ENCODE measurements at places on chromosomes 3 and 15.

DNA sequence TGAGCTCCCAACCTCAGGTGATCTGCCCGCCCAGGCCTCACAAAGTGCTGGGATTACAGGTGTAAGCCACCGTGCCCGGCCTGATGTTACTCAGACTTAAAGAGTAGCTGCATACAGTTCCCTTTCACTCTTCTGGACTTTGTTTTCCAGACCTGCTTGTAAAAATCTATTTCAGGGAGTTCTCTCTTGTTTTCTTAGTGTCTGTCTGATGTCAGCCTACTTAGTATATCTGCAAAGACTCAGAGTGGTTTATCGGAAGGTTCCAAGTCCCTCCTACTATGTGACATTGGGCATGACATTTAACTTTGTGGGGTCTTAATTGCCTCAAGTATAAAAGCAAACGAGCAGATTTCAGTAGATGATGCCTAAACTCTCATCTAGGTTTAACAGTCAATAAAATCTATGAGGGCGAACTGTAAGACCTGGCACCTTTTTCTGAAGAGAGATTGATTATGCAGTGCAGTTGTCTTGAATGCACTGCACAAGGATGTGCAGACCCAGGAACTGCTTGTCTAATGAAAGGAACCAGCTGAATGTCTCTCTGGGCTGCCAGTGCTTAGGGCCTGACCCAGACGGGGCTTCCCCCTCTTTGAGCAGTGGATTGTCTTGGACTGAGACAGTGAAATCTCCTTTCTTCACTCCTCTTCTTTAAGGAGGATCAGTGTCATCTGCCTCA is 301.4 kb downstream of the PTPRG start:
- DNase-seq = no peak

- DNase-seq = no peak
These were observed 33.5 kb upstream of the TRAK1 start for GRCh38 chr3:42057561-42058211.

DNA sequence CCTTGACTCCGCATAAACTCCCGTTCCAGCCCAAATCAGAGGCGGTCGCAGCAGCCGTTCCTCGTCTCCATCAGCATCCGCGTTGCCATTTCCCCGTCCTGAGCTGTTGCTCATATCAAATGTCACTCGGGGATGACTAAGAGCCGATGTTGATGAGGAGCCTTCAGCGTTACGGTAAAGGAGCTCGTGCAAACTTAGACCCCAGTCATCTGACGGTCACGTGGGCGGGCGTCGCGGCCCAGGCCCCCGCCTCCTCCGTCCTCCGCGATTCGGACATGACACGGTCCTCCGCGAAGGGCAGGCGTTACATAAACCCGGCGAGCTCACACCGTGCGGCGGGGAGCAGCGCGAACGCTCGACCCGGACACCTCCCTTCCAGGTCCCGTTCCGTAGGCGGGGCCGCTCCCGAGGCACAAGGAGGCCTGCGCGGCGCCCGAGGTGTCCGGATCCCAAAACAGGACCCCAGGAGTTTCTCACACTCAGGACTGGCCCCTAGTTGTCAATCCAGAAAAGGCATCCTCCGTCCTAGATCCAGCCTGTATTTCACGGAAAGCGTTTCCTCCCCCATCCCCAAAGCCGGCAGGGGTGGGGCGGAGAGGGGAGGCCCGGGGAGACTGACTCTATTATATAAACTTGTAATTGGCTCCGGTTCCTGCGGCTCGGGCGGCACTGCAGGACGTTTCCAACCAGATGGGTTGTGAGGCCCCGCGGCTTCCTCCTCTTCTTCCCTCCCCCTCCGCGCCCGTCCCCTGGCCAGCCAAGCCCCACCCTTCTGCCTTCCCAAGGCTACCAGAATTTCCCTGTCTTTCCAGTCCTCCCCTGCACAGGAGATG is 100.0 kb upstream of the IGF1R start:
- DNase-seq = no peak

GRCh38 chr3:29922992-29923746 is 642.3 kb downstream of the RBMS3 start:
- no peak for DNase-seq

DNA sequence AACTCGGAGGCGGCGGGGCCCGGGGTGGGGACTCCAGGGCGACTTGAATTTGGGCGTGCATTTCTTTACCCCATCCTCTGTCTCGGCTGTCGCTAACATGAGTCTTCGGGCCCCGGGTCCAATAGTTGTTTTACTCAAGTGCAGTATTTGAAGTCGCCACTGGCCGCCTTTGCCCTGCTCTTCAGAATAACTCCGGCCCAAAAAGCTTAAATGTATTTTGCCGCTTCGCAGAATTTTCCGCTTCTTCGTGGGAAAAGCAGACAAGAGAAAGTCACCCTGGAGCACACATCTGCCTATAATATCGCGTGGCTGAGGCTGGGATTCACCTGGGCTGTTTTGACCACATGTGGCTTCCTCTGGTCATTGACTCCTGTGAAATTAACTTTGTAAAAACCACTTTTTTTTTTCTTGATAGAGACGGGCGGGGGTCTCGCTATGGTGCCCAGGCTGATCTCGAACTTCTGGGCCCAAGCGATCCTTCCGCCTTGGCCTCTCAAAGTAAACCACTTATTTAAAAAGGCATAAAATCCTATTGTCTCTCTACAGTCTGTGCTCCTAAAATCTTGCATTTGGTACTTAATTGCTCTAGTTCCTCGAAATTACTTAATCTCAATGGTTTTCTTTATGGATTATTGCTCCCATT is 676 bp downstream of the CNOT10 start:
- no peak for DNase-seq

All from thymus (tissue), 14 donors.